ENCODE measurements at places on chromosomes 7 and 10.

- DNase-seq, result no peak
Measured at GRCh38 chr10:44164251-44164956, 220.5 kb downstream of the CXCL12 start.

- DNase-seq, result peak; percentile 68
Measured at GRCh38 chr10:86711513-86712316, 43.4 kb downstream of the LDB3 start.

DNA sequence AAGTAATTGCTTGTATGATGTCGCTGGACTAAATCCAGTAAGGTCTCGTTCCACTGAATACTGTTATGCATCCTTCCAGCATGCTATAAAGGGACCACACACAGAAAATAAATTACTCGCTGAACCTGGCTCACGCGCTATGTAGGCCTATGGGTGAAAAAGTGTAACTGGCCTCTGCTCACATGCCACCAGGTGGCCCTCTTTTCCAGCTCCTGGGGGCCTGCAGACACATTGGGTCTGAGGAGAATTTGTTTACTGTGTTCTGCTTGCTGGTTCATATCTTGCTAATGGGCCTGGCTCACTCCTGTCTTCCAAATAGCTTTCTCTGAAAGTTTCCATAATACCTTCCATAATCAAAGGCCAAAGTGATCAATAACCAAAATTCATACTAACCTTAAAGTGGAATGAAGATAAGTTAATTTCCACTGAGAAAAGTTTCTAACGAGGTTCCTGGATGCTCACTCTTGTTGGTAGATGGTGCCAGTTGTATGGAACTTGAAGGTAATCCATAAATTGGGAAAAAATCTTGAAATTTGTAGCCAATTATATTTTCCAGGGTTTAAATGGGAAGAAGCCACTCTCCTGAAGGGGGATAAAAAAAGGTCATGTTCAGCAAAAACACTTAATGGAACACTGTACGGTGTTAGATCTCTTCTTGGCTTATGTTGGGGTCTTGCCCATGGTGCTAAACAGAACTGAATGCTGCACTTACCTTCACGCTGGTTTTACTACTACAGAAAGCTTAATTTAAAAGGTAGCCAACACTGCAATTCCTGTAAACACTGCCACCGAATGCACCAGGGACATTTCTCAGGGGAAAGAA, 27.0 kb upstream of the ZPBP start:
- DNase-seq, result no peak

DNA sequence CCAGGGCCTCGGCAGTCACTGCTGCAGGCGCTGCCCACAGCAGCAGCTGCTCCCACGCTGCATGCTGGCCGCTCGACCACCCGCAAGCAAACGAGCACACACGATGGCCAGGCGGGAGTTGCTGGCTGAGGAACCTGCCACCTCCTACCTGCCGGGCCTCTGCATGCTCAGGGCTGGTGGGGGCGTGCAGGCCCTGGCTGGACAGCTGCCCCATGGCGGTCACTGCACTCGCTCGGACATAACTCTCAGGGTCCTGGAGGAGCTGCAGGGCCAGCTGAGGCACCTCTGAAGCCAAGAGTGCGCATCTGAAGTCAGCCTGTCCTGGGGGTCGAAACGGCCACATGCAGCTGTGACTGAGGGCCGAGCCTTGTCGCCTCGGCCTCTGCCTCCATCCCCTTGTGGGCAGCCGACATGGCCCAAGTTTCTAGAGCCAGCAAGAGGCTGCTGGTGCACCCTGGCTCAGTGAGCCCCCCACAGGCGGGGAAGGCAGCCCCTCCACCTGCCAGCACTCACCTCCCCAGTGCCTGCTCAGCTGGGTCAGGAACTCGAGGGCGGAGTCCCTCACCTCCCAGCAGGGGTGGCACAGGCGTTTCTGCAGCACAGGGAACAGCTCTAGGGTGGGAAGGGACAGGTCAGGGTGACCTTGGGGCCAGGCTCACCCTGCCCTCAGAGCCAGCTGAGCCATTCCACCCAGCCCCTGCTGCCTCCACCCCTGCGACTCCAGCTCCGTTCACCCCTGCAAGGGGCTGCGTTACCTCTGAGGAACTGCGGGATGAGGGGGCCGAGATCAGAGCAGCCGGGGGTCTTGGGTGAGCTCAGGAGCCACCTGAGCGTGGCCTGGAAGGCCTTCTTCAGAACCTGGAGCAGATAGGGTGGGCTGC, 16.1 kb downstream of the BRAT1 start:
- no peak for DNase-seq

GRCh38 chr7:44637788-44638594, 31.6 kb downstream of the OGDH start:
- DNase-seq, result peak; percentile 95
